ENCODE measurements at places on chromosomes 5 and 9. TPM values are rescaled to one million over a fixed set of nuclear protein-coding genes. Genes with fewer than 3 reads are reported as not detected.

DNA sequence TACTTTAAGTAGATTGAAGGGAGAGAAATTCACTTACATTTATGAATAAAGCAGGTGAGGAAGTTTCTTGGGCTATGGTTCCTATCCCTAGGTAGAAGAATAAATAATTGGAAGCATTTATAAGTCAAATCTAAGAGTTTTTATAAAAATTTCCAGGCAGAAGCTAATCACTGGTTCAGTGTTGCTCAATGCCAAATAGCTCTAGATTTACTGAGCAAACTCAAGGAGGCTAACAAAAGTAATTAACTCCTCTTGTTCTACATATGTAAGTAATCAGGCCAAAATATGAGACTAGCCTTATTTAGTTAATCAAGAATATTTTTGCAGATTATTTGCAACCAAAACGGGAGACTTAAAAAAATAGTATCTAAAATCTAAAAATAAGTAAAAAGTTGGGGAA is 472.3 kb downstream of the PLK2 start:
- no peak for DNase-seq

DNA sequence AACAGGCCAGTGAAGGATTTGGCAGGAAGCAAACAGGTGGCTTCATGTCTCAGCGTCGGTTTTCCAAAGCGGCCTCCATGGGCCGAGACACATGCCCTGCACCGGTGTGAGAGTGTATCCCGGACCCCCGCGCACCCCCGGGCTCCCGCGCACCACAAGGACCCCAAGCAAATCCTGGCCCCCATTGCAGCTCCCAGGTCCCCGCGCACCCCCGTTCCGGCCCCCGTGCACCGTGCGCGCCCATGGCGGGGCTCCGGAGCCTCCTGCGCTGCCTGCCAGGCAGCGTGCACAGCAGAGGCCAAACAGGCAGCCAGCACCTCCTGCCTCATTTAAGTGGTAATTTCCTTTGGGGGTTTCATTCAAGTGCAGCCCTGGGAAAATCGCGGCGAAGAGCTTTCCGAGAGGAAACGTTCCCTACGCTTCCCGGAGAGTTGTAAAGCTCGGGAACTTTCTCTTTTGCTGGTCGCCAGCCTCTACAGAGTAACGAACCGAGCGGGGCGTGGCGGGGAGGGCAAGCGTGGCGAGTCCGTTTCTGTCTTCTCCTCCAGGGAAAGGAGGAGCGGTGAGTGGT is 145.5 kb upstream of the SLC24A2 start:
- DNase-seq: peak; percentile 35

DNA sequence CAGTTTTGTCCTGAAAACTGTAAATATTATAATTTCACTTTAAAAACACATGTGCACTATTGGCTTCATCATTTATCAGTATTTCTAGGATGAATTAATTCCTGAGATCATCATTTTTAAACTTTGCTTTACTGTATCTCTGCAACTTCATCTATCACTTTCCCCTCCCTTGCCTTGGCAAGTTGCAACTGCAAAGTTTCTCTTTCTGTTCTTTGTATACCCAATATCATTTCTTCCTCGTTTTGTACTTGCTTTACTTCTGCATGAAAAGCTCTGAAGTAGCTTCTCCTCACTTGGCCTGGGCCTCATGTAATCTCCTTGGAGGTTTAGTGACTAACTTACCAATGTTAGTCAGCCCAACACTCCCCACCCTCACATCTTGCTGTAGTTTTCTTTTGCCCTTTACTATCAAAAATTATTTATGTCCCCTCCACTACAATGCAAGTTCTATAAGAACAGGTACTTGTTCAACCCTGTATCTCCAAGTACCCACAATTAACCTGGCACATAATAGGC is 12.8 kb downstream of the C5orf63 start:
- no peak for DNase-seq

DNA sequence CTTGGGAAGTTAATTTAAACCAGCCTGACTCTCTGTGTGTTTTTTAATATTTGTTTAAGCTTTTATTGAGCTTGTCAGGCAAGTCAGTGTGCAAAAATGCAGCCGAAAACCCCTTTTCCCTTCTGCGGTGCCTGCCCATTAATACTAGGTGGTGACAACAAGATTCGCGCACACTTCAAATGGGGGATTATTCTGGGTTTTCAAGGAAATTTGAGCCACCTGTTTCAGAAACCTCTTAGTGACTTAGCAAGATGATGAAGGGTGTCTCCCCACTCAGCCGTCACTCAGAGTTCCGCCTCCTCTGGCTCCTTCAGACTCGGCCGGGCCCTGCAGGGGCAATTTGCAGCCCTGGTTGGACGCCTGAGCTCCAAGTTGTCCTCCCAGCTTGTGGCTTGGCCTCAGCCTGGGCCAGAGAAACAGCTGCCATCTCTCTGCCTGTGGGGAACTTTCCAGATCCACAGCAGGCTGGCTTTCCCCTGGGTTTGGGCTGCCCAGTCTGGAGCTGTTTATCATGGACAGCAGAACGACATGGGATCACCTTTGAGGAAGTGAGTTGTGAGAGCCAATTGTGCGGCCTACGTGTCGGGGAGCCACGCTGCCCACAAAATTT is 75.9 kb downstream of the SPRY4 start:
- DNase-seq: no peak

GRCh38 chr9:68732405-68733020 is 27.5 kb downstream of the PIP5K1B start:
- DNase-seq: no peak

DNA sequence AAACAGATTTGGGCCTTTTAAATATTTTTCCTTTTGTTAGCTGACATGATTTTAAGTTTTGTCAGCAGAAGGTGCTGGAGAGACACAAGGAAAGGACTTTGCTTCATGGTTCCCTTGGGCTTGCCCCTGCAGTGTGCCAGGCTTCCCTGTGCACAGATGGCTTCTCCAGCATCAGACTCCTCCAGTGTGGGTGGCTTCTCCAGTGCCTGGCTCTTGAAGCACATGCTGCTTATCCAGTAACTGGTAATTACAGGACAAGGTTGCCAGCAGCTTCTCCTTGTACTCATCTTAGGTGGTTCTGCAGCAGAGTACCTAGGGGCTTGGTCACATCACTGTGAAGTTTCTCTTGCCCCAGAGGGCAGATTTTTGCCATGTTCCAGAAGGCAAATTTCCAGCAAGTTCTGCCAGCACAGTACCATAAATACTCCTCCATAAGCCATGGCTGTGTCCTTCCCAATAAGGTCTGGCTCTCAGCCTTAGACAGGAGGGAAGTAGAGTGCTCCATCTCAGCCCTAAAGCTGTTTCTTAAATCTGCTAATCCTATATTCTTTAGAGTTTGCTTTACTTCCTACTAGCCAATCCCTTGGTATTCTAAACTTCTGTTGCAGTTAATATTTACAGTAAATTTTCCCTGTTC is 62.4 kb downstream of the PJA2 start:
- peak; percentile 13 for DNase-seq

DNA sequence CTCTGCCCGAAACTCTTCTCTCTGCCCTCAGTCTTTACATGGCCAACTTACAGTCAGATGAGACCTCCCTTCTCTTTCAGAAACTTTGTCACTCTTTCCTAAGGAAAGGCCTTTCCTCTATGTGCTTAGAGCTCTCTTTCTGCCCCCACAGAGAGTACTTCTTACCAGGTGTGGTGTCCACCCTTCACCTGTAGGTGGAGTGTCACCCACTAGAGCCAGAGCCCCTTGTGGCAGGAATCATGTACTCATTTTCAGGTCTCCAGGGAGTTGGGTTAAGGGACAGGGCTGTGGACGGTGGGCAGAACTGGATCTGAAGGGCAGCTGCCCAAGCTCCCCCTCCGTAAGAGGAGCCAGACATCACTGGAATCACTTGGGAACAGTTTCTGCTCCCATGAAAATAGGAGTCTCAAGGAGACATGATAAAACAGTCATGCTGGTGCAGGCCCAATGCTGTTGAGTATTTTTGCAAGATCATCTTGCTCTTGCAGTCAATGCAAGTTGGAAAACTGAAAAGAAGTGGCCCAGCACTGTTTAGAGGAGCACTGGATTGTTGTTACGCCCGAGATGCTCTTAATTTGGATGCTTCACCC is 436.7 kb downstream of the ZSWIM6 start:
- DNase-seq: peak; percentile 21

- DNase-seq: no peak
These were observed 3.6 kb downstream of the B4GALT1 start for GRCh38 chr9:33163433-33164137.

GRCh38 chr9:34446468-34446891 is 11.9 kb downstream of the FAM219A start:
- no peak for DNase-seq

- DNase-seq: no peak
These were observed 141.9 kb upstream of the RASA1 start for GRCh38 chr5:87125766-87126165.

DNA sequence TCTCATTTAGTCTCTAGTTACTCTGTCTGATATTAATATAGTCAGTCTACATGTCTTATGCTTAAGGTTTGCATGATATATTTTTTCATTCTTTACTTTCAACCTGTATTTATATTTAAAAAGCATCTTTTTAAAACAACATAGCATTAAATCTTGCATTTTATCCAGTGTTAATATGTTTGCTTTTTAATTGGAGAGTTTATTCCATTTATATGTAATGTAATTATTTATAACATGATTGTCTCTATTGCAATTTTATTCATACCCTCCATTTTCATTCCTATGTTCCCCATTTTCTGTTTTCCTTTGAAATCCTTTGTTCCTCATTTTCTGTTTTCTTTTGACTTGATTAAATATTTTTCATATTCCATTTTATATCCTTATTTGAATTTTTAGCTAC is 13.3 kb downstream of the PCDHB15 start:
- DNase-seq: no peak

GRCh38 chr5:1834022-1834551 is 32.9 kb downstream of the NDUFS6 start:
- DNase-seq: no peak

- no peak for DNase-seq
These were observed 72.3 kb upstream of the RAD23B start for GRCh38 chr9:107210775-107211174.

- DNase-seq: no peak
These were observed 76.3 kb upstream of the PTGER4 start for GRCh38 chr5:40603378-40603777.

DNA sequence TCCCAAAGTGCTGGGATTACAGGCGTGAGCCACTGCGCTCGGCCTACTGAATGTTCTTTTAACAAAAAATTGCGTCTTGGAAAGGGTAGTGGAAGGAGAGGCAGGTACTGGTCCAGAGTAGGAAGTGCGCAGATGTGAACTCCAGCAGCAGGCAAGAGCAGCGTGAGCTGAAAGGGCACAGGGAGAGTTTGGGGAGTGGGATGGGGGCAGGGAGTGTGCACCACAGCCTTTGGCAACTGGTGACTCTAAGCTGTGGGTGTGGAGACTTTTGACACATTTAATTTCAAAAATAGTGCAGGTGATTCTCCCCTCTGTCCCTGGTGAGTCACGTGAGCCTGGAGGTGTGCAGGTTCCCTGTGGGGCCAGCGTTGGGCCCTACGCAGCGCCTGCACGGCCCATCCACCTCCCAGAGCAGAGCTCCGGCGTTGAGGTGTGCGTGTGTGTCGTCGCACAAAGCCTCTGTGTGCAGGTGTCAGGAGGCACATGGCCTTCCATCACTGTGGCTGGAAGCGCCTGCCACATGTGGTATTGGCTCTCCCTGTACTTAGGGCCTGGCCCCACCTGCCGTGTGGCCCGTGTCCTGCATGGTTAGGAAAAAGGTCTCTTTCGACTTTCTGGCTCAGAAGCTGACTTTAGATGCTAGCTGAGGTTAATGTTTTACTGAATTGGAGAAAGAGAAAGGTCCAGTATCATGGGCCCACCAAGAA is 11.5 kb downstream of the SQSTM1 start:
- no peak for DNase-seq

GRCh38 chr5:168788107-168788506 is 208.9 kb upstream of the PANK3 start:
- DNase-seq: no peak

DNA sequence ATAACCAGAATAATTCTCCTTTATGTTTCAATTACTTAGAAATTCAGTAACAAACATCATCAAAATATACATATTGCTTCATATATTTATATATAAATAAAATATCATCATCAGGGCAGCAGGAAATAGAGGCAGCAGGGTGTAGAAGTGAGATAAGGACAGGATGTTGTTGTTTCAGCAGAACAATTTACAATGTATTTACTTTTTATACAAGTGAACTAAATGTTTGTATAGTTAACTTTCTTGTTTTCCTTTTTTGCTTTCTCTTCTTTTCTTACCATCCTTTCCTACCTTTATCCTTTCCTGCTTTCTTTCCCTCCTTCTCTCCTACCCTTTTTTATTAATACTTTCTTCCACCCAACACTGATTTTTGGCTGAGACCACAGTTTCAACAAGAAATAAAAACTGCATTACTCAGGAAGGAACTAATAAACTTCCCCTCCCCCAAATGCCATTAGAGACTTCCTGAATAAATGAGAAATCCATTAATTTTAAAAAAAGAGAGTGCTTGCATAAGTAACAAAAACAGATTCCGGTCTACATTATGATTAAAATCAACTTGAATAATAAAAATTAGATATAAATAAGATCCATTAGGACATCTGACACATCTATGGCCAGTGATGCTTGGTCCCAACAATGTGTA is 159.8 kb upstream of the ACOT12 start:
- DNase-seq: no peak

GRCh38 chr9:137232101-137232500 is 1.4 kb downstream of the SLC34A3 start:
- no peak for DNase-seq

DNA sequence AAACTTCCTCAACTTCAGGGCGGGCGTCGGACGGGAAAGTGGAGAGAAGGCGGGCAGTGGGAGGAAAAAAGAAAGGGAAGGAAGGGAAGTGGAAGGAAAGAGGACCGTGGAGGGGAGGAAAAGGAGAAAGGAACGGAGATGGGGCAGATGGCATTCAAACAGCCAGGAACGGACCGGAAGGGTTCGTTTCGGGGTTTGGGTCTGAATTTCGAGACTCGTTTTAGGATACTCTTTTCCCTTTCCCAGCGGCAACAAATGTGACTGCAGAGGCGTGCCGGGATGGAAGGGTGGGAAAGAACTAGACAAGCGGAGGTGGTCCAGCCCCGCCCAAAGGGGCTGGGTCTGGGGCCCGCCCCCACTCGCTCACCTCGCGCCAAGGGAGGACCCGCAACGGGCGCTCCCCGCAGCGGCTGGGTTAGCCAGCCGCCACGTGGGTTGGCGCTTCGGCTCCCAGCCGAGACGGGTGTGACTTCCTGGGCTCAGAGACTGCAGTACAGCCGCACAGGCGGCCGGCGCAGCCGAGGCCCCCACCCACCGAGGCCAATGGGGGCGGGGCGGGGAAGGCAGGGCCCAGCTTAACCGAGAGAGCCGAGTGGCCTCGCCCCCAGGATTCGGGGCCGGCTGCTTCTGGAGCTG is 2.7 kb downstream of the VCAN start:
- peak; percentile 68 for DNase-seq

- DNase-seq: no peak
These were observed 55.6 kb upstream of the SPTLC1 start for GRCh38 chr9:92170848-92171247.

Gene ZNF189
- total RNA-seq: 25.1 TPM

Gene PCDHB8
- 0.33 TPM for total RNA-seq

Gene PRSS3
- total RNA-seq: 604 TPM

Gene PAPPA
- total RNA-seq: 1.0 TPM

Gene CACFD1
- 19.2 TPM for total RNA-seq

Gene CD180
- not detected for total RNA-seq

Gene SHISAL2B
- total RNA-seq: 9.9 TPM

Gene PCDHA1
- not detected for total RNA-seq
